ENCODE measurements at places on chromosomes 2 and 18.
A peak's percentile ranks its signal among the peaks of the same experiment; 100 is the strongest.

- no peak for DNase-seq
Observed at GRCh38 chr18:62033207-62033606, 140.4 kb upstream of the RNF152 start.

DNA sequence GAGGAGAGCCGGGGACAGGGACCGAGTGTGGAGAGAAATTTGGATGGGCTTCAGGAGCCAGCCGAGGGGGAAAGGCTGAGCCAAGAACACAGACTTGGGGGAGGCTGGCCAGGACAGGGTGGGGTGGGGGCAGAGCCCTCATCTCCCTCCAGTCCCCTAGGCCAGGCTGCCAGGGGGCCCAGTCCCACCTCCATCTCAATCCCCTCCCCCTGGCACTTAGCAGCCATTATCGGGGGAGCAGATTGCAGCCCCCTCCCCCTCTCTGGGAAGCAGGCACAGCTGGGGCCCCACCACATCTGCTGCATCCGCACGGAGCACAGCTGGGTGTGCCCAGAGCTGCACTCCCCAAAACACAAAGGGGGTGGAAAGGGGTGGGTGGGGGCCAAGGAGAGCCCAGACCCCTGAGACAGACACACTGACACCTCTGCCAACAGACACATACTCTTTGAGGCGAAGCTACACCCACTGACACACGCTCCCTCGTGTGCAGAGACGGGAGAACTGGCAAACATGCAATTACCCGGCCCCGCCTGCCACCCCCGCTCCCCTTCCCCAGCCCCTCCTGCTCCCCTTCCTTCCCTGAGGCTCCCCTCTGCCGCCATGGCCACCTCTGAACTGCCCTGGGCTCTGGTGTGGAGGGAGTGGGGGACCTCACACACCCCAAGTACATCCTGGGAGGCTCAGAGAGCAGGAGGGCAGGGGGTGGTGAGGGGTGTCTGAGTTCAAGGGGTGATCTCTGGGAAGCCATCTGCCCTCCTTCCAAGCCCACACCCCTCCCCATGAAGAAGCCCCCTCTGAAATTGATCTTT lies 5.1 kb upstream of the ASIC4 start:
- no peak for DNase-seq

- DNase-seq, result no peak
Observed at GRCh38 chr18:59189746-59190145, 30.2 kb upstream of the GRP start.

GRCh38 chr2:127829845-127830246 lies 18.9 kb upstream of the WDR33 start:
- DNase-seq, result peak; percentile 57

GRCh38 chr18:7514796-7515440 lies 52.2 kb upstream of the PTPRM start:
- DNase-seq, result no peak

GRCh38 chr18:74791501-74792194 lies 194.0 kb downstream of the ZNF407 start:
- no peak for DNase-seq

GRCh38 chr2:128556633-128557032 lies 238.0 kb upstream of the HS6ST1 start:
- no peak for DNase-seq

DNA sequence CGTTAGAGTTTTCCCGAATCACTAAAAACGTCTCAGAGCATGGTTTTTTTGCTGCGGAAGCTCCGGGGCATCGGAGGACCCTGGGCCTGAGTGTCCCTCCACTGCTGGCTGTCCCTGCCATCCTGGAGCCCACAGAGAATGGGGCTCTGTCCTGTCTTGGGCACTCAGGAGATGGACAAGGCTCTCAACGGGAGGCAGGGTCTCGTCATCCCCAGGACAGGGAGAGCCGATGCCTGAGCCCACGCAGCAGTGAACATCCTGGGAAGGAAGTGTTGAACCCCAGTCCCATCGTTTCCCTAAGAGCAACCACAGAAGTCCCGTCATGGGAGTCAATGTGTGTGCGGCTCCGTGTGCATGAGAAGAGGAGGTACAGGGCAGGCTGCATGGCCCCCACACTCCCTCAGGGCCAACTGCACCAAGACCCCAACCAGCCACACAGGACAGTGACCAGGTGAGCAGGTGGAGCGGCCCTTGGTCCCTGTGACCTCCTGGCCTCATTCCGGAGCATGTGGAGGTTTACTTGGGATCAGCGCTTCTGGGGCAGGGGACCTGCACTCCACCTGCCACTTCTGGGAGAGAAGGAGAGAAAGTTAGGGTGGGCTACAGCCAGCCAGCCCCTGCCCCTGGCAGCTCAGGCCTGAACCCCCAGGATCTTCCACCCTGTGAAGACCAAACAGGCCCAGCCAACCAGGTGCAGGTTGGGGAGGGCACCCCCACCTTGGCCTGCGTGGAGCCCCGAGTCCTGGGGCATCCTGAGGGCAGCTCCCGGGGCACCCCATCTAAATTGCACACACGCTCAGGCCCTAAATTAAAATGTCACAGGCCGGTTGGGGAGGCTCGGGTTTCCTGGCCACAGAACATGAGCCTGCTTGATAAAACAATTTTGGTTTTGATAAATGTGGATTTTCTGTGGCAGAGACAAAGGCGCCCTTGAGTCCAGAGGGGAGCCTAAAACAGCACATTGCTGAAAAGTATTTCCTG lies 3.1 kb upstream of the SNED1 start:
- no peak for DNase-seq

GRCh38 chr18:3688690-3689089 lies 238.7 kb downstream of the TGIF1 start:
- DNase-seq, result no peak

- DNase-seq, result no peak
Observed at GRCh38 chr2:158251356-158251755, 149.7 kb downstream of the UPP2 start.

GRCh38 chr2:235727174-235727573 lies 233.3 kb downstream of the AGAP1 start:
- no peak for DNase-seq

DNA sequence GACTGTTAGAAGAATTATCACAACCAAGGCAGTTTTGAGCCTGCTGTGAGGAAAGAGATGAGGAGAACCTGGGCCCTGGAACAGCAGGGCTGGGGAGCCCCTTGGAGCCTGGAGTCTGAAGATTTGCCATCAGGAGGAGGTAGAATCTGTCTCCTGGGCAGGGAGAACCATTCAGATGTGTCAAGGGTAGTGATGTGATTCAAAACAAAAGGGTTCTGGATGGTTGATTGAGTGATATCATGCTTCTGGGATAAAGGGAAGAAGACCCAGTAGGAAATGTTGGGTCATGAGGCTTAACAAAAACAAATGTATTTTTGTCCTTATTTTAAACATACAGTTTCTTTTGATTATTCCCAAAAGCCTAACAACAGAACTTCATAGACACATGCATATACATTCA lies 28.6 kb downstream of the RNF144A start:
- no peak for DNase-seq

GRCh38 chr2:211609127-211609526 lies 929.5 kb downstream of the ERBB4 start:
- no peak for DNase-seq

GRCh38 chr18:23188068-23188760 lies 52.9 kb downstream of the CABLES1 start:
- DNase-seq, result no peak
